ENCODE measurements at places on chromosomes 2 and 18.

DNA sequence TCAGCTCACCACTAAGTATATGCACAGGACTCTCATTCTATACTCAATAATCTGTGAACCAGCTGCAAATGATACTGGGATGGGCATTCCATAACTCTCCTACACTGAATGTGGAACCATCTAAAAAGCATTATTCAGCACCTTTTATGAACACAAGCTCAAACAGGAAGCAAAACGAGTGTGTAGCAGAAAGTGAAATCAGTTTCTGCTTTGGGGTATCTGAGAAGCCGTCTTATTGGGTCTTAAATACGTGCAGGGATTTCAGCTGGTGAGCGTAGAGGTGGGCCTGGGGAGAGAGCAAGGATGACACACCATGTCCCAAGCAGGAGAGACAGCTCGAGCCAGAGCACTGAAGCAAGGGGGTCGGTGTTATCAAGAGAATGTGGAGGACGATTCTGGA is 120.0 kb upstream of the TTN start:
- DNase-seq, result no peak

- DNase-seq, result no peak
Measured at GRCh38 chr2:36446294-36446693, 90.7 kb downstream of the CRIM1 start.

GRCh38 chr18:24465486-24465885 is 5.0 kb downstream of the HRH4 start:
- no peak for DNase-seq

DNA sequence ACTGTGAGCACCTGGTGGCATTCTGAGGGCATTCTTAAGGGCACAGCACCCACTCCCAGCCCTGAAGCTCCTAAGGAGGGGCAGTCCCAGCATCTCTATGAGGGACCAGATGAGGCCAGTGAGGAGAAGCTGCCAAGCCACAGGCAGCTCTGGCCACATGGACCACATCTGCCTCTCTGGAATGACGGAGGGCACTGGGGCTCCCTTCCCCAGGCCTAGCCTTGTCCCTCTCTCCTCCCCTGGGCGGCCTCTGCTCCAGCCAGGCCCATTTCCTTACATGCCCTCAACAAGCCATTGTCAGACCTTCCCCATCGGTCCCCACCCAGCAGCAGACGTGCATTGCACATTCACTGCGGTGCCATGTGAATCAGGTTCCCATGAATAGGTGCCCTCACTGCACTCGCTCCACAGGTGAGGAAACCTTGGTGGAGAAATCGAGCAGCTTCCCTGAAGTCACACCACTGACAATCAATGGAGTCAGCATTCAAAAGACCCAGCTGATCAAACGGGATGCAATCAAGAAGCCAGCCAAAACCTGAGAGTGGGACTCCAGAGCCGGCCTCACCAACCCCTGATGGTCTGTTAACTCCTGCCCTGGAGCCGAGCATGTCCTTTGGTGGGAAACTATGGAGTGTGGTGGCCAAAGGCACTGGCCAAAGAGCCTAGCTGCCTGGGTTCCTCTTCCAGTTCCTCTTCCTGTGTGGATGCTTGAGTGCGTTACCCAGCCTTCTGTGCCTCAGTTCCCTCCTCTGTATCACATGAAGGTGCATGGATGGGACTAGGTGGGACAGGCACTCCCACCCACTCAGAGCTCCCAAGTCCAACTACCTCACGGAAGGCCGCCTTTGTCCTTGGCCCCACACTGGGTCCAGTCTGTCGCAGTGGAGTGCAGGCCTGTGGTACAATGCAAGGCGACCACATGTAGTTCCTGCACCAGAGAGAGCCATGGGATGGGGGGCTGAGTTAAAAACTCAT is 147.3 kb downstream of the ZFP36L2 start:
- DNase-seq, result no peak

- no peak for DNase-seq
Measured at GRCh38 chr2:69945941-69946340, 15.5 kb downstream of the ASPRV1 start.

DNA sequence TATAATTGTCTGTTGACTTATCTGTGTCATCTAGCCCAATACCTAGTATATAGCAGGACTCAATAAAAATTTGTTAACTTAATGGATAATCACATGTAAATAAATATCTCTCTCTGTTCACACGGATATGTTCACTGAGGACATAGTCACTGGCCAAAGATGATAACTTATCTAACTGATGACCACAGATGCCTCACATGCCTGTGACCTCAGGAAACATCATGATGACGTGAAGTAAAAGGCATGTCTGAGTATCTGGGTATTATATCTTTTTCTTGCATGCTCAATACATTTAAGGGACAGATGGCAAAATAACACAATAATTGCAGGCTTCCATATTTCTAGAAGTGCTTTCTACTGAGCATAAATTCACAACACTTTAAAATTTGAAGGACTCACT is 41.4 kb upstream of the PARD3B start:
- no peak for DNase-seq

GRCh38 chr2:80222644-80223043 is 81.9 kb downstream of the LRRTM1 start:
- DNase-seq, result no peak

DNA sequence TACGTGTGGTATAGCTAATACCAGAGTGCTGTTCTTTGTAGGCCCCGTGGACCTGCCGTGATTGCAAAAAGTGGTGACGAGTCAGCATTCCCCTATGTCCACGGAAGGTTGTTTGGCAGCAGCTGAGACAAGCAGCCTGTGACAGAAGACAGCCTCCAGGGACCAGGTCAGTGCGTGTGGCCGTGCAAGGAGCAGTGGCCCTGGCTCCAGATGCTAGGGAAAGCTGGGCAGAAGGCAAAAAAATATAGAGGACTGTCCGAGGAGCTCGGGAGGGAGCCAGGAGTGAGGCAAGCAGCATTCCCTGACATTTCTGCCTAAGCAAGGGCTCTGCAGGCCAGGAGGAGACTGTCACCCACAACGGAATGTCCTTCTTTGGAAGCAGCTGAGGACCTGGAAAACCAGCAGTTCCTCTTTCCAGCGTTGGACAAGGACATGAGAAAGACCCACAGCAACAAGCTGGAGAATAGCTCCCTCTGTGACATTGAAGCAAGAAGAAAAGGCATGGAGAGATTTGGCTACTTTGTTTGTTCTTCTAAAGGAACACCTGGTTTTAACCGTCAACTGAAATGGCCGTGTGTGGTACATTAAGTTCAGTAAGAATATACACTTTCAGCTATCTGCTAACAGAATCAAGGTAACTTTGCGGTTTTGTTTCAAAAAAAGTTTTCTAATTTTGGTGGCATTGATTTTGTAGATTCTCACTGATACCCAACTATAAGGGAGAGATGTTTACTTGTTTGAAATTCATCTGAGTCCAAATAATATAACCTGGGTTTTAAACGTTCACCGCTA is 58.3 kb downstream of the NPAS2 start:
- DNase-seq, result no peak

GRCh38 chr18:48550101-48550729 is 11.4 kb downstream of the CTIF start:
- DNase-seq, result no peak

DNA sequence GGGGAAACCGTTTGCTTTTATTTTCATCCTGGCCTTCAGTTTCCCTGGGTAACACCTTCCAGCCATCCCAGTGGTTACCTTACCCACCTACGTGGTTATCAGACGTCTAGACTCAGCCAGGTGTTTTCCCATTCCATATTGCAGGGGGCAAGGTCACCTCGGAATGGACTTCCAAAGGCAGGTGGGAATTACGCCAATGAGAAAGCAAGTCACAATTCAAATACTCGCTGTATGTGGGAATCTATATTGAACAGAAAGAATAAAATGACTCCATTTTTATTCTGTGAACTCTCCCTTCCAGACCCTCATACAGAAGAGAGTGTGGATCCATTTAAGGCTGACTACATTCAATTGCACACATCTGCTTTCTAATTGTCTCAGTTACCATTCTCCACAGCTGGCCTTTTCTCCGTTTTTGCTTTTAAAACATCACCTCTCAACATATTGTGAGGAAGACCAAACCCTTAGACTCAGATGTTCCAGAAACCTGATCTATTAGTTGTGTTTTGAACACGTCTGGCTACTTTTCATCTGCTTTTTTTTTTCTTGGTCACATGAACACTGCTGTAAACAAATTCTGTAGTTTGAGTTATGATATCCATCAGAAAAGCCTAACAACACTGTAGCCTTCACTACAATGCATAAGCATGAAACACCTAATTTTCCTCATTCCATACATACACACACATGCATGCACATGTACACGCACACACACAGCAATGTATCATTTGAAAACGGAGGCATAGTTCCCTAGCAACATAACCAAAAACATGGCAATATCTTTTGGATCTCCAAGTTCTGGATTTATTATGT is 59.8 kb downstream of the BCL2 start:
- DNase-seq, result no peak

DNA sequence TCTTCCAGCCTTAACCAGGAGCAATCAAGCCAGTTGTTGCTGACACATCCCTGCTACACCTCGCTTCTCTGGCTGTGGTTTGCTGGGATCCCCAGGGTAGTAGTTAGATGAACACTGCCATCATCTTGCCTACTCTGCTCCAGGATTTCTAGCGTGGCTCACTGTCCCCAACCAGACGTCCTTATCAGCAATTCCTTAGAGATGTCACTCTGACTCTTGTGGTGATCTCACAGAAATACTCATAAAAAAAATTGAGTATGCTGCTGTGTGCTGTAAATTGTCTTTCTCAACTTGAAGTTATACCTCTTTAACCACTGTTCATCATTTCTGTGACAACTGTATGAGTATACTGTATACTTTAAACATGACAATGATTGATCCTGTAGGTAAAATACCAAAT is 63.2 kb downstream of the PLCL1 start:
- DNase-seq, result no peak

DNA sequence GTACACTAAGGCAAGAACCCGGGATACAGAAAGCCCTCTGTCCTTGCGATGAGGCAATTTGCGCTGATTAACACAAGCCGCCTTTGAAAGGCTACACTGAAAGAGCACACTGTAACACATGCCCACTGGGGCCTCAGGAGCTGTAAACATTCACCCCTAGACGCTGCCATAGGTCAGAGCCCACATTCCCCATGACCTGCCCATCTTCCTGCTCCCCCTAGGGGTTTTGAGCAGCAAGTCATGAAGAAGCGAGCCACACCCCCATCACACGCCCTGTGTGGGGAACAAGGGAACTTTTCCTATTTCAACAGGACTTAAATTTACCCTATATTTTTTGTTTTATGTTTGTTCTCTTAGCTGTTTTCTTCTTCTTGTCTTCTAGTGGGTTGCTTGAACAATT is 47.8 kb upstream of the SLC4A10 start:
- no peak for DNase-seq

DNA sequence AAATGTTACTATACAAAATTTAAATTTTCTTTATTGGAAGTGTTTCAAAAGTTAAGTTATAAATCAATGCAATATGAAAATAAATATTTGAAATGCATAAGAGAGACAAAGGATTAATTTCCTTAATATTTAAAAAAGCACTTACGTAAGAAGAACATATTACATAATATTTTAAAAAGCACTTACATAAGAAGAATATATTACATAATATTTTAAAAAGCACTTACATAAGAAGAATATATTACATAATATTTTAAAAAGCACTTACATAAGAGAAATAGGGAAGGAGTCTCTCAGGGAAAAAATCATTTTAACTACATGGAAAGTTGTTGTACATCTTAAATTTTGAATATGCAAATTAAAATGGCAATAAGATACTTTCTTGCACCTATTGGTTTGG is 17.4 kb upstream of the B4GALT6 start:
- DNase-seq, result no peak

DNA sequence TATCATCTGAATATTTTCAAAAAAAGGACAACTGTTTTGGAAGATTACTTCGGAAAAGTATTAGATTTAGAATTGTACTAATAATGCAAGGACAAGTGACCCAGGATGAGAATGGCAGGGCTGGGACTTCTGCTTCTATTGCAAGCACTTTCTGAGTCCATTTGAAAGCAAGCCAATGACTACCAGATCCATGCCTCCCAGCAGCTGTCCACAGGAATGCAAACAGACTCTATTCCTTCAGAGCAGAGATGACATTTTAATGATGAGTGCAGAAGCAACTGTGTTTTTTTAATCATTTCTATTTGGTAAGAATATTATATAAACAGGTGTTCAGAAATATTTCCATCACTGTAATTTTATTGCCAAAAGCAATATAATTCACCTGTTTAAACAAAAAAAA is 456.7 kb downstream of the SOX11 start:
- peak; percentile 11 for DNase-seq

DNA sequence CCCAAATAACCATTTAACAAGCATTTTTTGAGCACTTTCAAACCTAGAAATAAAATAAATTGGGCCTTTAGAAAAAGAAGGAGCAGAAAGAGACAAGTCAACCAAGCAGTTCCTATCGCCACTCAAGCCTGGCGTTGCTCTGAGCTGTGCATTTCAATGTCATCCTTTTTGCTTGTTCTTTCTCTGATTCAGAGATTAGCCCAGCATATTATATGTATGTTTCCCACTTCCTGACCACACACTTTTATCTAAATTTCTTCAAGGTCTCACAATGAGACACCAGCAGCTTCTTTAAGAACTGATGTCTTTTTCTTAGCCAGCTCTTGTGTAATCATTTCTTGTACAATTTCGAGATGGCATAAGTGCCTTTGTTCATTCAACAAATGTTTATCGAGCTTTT is 344.5 kb upstream of the ID2 start:
- no peak for DNase-seq

DNA sequence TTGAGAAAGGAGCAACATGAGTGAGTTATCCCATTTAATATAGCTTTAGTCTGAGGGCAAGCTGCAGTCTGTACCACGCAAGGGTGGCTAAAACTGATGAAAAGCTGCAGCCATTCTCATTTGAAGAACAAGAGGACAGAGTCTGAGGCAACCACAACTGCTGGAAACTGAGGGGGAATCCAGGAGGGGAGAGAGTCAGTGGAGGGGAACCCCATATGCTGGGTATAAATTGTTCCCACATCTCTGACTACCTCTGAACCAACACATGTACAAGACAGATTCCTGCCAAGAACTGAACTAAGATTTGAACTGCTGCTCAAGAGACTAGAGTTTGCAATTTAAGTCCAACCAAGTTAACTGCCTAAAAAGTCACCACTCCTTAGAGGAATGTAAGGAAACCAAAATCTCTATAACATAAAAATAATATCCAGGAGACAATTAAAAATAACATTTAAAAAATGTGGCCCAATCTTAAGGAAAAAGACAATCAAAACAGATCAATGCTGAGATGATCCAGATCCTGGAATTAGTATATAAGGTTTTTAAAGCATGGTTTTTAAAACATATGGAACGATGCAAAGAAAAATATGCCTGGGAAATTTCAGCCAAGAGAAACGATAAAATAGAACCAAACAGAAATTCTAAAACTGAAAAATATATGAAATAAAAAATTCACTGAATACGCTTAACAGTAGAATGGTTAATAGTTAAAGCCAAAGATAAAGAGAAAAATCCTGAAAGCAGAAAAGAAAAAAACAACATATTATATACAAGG is 11.2 kb downstream of the CWC22 start:
- DNase-seq, result no peak

GRCh38 chr2:136247204-136247950 is 129.4 kb upstream of the CXCR4 start:
- DNase-seq, result no peak

All from fibroblast of skin of left quadriceps (primary cell).